ENCODE measurements at places on chromosomes 4 and X.

DNA sequence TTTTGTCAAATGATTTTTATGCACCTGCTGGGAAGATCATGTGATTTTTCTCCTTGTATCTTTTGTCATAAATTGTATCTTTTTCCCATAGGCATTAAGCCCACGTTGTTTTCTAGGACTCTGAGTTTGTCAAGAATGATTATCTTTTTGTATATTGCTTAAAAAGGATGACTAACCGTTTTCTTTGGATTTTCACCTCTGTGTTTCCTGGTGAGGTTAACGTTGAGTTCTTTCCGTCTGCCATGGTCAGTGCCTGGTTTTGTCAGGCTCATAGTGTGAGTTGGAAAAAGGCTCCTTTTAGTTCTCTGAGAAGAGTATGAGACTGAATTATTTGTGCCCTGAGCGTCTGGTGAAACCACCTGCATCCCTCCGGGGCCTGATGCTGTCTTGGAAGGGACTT is 21.9 kb downstream of the PCGF3 start:
- ATAC-seq = no peak

- ATAC-seq = peak; percentile 84
Observed at GRCh38 chr4:1693131-1693896, 9.2 kb upstream of the FAM53A start.

GRCh38 chr4:910366-911091 is 21.6 kb downstream of the GAK start:
- no peak for ATAC-seq

GRCh38 chrX:40107291-40108161 is 9.8 kb upstream of the BCOR start:
- peak; percentile 11 for ATAC-seq

DNA sequence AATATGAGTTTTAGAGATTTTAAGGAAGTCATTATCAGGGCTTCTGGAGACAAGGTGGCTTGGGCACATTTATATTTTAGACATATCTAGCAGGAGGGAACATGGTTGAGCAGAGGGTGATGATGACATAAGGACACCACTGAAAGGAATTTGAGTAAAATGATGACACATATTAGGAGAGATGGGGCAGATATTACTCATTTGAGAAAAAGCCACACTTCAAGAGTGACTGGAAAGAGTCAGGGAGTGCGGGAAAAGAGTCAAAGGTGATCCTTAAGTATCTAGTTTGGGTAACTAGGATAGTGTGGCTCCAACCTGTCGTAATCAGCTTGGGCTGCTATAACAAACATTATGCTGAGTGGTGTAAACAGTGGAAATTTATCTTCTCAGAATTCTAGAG is 377.7 kb downstream of the PACRGL start:
- ATAC-seq = no peak

DNA sequence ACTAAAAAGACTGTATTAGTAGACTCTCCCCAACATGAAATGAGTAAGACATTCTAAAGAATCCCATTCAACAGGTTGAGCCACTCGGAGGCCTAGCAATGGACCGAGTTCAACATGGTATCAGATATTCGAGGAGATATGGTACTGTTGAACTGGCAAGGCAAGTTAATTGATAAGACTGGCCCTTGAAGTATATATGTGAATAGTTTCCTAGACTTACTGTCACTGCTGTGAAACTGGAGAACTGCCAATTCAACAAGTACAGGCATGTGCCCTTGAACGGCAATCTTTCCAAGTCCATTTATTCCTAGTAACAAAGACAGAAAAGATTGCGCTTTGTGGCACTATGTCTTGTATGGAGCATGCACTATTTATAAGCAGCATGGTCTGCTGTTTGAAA is 24.4 kb downstream of the FAT1 start:
- ATAC-seq = no peak

All from gastroesophageal sphincter (tissue), 4 donors.